Mesendoderm (in vitro differentiated cells): ENCODE measurements at places on chromosomes 12 and 14.
A peak's percentile ranks its signal among the peaks of the same experiment; 100 is the strongest.

- DNase-seq = no peak
These were observed 23.4 kb upstream of the FGF6 start for GRCh38 chr12:4468994-4469393.

DNA sequence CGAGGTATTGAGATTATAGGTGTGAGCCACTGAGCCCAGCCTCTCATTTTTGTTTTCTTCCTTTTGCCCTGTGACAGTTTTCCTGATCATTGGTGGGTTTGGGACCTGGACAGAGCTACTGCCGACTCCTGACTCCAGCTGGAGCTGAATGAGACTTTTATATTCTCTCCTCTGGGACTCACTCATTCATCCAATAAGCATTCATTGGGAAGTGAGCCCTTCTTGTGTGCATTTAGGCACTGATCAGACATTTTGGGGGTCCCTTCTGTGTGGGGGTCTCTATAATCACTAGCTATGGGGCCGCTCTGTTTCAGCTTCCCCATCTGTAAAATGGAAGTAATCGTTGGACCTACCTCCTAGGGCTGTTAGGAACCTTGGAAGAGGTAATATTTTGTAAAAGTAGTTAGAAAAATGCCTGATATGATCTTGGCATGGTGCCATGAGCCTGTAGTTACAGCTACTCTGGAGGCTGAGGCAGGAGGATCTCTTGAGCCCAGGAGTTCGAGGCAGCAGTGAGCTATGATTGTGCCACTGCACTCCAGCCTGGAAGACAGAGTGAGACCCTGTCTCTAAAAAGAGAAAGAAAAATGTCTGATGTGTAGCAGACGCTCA is 7.2 kb downstream of the SH2B3 start:
- DNase-seq = no peak

- peak; percentile 78 for DNase-seq
These were observed 180.0 kb downstream of the ESR2 start for GRCh38 chr14:64114166-64114565.

DNA sequence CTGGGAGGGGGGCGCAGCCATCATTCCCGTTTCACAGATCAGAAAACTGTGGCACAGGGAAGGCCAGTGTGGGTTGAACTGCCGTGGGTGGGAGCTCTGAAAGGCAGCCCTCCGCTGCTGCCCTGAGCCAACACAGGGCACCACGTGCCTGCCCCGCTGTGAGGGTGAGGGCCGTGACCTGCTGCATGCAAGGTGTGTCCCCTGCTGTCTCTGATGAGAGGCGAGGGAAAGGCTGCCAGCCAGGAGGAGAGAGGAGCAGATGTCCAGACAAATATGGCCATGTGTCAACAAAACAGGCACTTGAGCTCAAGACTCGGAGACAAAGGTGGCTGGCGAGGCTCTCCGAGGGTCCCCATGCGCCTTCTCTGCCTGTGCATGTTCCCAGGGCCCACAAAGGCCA is 108.8 kb downstream of the RBM19 start:
- DNase-seq = no peak

GRCh38 chr14:41303506-41303905 is 303.2 kb upstream of the LRFN5 start:
- DNase-seq = no peak

- DNase-seq = no peak
These were observed 33.3 kb upstream of the KCNH5 start for GRCh38 chr14:63078569-63078968.

DNA sequence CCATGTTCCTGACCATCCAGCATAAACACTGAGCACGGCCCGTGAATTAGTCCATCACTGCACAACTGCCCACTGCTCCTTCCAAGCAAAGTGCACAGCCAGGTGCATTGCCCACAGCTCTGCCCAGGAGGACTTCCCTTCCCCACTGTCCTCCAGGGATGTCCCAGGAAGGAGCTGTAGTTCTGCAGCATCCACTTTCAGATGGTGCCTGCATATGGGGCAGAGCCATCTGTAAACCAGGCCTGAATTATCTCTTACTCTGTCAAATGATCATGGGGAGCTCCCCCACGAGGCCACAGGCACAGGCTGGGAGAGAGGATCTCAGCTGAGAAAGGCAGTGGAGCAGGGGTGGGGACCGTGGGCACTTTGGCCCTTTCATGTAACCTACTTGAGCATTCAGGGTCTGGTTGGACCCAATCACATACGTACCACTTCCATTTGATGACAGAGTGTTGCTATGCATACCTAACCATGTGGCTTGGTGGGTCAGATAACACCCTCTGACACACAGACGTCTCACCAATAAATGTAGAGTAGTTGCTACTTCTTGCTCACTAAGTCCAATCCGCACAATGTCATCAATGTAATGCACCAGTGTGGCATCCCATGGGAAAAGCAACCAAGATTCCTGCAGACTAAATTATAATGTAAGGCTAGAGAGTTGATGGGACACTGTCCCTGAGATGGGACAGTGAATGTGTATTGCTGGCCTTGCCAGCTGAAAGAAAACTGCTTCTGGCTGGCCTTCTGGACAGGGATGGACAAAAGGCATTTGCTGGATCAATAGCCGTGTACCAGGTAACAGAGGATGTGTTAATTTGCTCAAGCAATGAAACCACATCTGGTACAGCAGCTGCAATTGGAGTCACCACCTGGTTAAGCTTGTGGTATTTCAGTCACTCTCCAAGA is 113.8 kb upstream of the C14orf180 start:
- no peak for DNase-seq

GRCh38 chr12:42144408-42145196 is at the start of gene GXYLT1:
TSS of gene GXYLT1 (minus strand) at chr12:42144874. CDS start at chr12:42144646, 228 bp downstream.
- peak; percentile 96 for DNase-seq

DNA sequence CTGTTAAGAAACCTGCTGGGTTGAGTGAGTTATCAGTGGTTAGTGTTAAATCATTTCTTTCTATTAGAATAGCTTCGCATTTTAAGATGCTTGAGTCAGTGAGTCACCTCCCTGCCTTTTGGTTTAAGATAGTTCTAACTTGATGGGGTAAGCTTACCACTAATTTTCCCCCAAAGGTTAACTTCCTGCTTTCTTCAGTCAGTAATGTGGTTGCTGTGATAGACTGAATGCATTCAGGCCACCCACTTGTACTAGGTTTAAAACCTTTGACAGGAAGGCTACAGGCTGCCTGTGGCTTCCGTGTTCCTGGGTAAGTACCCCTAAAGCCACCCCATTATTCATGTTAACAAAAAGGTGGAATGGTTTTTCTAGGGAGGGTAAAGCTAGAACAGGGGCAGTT is 25.3 kb downstream of the CLEC2A start:
- DNase-seq = no peak

GRCh38 chr12:58487255-58487654 is 433.0 kb downstream of the LRIG3 start:
- no peak for DNase-seq

DNA sequence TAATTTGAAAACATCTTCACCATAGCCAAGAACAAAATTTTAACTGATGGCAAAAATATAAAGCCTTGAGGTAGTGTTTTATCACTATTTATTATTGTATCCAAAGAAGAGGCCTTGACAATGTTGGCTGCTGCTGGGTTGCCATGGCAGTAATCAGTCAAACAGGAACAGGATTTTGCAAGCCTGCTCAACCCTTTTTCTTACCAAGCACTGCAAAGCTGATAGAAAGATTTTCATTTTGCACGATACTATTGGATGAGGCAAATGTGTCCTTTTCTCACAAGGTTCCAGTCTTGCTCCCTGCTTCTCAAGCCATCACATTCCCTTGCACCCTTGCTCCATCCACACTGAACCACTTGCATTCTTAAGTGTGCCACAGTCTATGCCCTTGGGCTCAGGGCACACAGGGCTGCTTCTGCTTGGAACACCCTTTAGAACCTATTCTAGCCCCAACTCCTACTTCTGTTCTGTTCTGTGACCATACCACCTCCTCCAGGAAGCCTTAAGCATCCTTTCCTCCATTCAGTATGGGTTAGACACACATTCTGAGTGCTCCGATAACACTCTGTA is 76.5 kb upstream of the AMIGO2 start:
- DNase-seq = peak; percentile 61

- peak; percentile 81 for DNase-seq
These were observed 41.5 kb downstream of the IFT81 start for GRCh38 chr12:110165540-110166159.

DNA sequence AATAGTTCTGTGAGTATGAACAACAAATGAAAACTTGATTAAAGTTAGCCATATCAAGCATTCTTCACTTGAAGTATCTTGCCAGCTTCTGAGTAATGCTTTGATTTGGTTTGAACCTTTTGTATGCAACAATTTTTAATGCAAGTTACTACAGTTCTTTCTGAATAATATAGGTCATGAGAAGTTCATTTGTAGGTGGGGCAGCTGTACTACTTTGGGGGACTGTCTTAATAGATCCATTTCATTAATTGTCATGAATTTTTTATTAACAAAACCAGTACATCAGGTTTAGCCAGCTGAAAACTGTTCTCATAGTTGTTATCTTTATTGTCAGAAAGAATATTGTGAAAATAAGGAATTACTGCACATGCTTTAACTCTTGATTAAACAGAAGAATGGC is 142.7 kb downstream of the FOXA1 start:
- no peak for DNase-seq

DNA sequence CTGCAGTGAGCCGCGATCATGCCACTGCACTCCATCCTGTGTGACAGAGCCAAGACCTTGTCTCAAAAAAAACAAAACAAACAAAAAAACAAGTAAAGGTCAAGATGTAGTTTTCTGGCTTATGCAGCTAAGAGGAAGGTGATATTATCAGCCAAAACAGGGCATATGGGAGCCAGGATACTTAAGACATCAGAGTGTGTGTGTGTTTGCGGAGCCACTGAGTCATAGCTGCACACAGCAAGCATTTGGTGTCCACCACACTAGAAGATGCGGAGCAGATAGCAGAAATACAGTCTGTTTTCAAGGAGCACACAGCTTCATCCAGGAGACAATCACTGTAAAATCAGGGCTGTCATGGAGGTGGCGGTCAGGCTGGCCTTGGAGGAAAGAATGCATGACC is 72.6 kb upstream of the REP15 start:
- DNase-seq = no peak

- DNase-seq = no peak
These were observed 291.9 kb downstream of the FUT8 start for GRCh38 chr14:65704437-65704836.

GRCh38 chr12:111405859-111406473 is at the start of gene SH2B3:
TSS of gene SH2B3 (plus strand) at chr12:111405923. CDS start at chr12:111418146, 12,223 bp downstream.
- no peak for DNase-seq

DNA sequence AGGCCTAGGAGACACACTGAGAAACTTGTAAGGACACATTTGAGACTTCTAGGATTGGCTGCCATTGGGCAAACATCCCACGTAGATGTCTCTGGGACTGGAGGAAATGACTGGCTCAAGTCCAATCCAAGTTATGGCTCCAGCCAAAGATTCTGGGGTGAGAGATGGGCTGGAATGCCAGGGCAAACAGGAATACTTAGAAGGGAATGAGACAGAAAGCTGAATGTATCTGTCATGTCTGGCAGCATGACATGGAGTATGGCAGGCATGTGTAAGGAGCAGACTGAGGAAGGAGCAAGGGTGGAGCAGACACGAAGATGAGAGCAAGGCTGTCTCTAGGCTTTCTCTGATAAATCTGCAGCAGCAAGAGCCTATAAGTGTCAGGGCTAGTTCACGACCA is 209.2 kb downstream of the PHLDA1 start:
- no peak for DNase-seq

- peak; percentile 48 for DNase-seq
These were observed 24.8 kb upstream of the MTHFD1 start for GRCh38 chr14:64363265-64363846.

- DNase-seq = no peak
These were observed 195.6 kb upstream of the PWP1 start for GRCh38 chr12:107490010-107490409.

DNA sequence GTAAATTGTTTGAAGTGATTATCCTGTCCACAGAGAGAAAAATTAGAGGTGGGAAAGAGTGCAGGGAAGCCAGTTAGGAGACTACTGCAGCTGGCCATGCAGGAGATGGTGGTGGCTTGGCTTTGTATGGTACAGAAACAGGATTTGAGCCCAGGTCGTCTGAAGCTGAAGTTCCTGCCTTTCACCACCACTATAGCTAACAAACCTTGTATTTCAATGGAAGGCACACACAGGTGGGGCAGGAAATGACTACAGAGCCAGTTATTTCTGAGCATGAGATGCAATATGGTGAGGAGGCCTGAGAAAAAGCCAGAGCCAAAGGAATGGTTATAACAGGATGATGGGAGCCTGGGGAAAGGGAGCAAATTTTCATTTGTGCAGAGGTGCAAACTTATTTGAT is 103.9 kb downstream of the BTG1 start:
- peak; percentile 34 for DNase-seq

- DNase-seq = peak; percentile 44
These were observed 60.6 kb downstream of the LGMN start for GRCh38 chr14:92687681-92688433.

- peak; percentile 79 for DNase-seq
These were observed 378.7 kb downstream of the PRKD1 start for GRCh38 chr14:29548948-29549370.

DNA sequence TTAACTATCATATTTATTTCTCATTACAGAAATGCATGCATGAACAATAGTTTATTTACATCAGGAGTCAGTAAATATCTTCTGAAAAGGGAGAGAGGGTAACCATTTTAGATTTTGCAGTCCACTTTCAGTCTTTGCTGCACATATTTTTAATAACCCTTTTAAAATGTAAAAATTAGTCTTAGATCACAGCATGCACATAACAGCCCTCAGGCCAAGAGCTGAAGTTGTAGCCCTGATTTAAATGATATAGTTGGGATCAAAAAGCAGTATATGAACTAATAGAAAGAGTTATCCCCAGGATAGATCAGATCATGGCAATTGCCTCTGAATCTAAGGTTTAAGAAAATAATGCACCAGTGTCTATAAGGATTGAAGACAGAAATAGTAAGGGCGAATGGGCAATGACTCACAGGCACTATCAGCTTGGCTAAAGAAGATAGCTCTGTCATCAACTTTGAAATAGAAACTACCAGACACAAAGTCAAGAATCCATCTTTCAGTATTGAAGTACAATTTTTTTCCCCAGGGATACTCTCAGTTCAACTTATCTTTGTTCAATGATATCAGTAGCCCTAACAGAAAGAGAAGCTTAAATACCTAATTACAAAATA is 13.1 kb upstream of the CLEC7A start:
- no peak for DNase-seq

GRCh38 chr12:126558810-126559209 is 1493.6 kb downstream of the AACS start:
- DNase-seq = no peak

GRCh38 chr12:132491138-132491663 is 1.2 kb downstream of the FBRSL1 start:
- DNase-seq = no peak

DNA sequence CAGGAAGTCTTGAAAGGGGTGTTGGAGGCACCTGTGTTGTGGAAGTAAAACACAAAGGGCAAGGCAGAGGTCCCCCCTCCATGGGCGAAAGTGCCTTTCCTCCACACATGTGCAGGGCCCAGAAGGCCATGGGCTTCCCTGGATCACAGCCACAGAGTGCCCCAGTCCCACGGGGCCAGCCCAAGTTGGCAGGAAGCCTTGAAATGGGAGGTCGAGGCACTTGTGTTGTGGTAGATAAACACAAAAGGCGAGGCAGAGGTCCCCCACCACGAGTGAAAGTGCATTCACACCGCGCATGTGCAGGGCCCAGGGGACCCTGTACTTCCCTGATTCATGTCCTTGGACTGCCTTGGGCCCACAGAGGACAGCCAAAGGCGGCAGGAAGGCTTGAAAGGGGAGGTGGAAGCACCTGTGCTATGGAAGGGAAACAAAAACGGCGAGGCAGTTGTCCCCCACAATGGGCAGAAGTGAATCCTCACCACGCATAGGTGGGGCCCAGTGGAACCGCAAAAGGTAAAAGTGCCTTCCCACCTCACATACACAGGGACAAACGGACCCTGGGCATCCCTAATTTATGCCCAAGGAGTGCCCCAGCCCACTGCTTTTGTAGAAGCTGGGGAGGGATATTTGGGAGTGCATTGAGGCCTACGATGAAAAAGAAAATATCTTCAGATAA is 585.4 kb downstream of the ALG10 start:
- DNase-seq = no peak
